Kidney capillary endothelial cell (primary cell): ENCODE measurements at places on chromosomes 4 and X.

DNA sequence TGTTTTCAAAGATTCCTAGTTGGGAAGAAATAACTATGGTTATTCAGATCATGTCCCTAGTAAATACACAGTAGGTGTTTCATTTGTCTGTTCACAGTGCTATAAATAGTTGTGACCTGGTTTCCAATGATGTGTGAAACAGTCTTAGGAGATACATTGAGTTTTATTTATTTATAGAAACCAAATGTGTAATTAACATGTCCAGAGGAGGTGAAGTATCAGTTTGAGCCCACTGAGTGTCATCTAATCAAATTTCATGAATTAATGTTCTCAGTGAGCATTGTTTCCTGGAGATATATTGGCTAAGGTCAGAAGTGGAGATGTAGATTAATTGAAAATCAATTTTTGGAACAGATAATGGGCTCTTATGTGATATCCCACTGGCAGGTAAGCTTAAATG is 996.3 kb downstream of the FSTL5 start:
- no peak for DNase-seq

- peak; percentile 36 for DNase-seq
These were observed at the start of gene NHS for GRCh38 chrX:17374619-17375366. TSS of gene NHS (plus strand) at chrX:17375200. CDS start at chrX:17375758, 558 bp downstream.

- no peak for DNase-seq
These were observed 200.9 kb upstream of the PSAPL1 start for GRCh38 chr4:7635445-7636239.

GRCh38 chrX:123475068-123475724 is 257.7 kb downstream of the THOC2 start:
- peak; percentile 10 for DNase-seq

GRCh38 chr4:80568891-80569290 is 233.4 kb downstream of the CFAP299 start:
- no peak for DNase-seq

GRCh38 chr4:124722071-124722470 is 9.5 kb upstream of the ANKRD50 start:
- DNase-seq, result no peak

- no peak for DNase-seq
These were observed 40.9 kb upstream of the XK start for GRCh38 chrX:37644381-37645305.

GRCh38 chrX:149151805-149152757 is 353.0 kb downstream of the IDS start:
- DNase-seq, result no peak

DNA sequence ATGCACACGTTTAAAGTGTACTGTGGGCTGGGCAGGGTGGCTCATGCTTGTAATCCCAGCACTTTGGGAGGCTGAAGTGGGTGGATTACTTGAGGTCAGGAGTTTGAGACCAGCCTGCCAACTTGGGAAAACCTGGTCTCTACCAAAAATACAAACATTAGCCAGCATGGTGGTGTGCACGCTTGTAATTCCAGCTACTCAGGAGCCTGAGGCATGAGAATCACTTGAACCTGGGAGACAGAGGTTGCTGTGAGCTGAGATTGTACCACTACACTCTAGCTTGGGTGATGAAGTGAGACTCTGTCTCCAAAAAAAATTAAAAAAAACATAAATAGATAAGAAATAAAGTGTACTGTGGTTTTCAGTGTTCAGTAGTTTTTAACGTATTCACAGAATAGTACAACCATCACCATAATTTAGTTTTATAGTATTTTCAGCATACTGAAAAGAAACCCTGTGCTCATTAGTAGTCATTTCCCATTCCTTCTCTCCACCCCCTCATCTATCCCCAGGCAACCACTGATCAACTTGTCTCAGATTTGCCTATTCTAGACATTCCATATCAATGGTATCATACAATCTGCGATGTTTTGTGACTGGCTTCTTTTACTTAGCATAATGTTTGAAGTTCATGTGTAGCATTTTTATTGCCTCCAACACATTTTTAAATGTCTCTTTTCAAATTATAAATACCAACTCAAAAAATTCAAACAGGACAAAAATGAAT is 19.1 kb downstream of the SLAIN2 start:
- DNase-seq, result no peak
